ENCODE measurements at places on chromosomes 11 and 22.

DNA sequence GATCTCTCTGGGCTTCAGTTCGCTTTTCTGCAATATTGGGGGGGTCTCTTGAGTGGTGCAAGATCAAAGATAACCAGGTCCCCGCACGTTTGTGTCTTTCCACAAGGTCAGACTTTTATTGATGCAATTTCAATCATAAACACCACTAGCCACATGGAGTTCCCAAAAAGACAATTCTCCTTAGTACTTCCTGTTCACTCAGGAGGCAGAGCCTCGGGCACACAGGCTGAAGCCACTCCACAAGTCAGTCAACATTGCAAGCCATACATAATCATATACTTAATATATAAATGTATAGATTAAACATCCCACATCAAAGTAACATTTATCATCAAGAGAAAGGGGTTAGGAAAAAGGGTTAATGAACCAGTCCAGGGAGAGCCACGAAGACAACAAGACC, 12.0 kb downstream of the ST14 start:
- no peak for DNase-seq

DNA sequence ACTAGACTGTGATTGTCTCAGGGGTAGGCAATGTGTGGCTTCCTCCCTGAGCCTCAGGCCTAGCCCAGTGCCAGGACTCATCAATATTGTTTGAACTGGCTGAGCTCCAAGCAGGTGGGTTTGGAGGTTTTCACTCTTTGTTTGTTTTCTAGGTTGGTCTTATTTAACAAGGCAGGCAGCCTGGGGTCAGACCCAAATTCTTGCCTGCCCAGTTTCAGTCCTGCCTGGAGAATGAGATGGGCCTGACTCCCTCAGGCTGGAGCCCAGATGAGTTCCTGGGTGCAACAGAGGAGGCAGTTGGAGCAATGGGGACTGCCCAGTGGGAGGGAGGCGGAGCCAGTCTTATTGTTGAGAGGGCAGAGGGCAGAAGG, 28.3 kb upstream of the TP53I11 start:
- no peak for DNase-seq

- DNase-seq: no peak
Measured at GRCh38 chr11:2516276-2517015, 71.6 kb downstream of the KCNQ1 start.

GRCh38 chr22:20117633-20118299, 740 bp upstream of the TRMT2A start:
- DNase-seq: peak; percentile 55

- DNase-seq: no peak
Measured at GRCh38 chr11:124745270-124745834, 5.6 kb downstream of the NRGN start.

GRCh38 chr11:126630893-126631798, 275.7 kb downstream of the ST3GAL4 start:
- DNase-seq: no peak

DNA sequence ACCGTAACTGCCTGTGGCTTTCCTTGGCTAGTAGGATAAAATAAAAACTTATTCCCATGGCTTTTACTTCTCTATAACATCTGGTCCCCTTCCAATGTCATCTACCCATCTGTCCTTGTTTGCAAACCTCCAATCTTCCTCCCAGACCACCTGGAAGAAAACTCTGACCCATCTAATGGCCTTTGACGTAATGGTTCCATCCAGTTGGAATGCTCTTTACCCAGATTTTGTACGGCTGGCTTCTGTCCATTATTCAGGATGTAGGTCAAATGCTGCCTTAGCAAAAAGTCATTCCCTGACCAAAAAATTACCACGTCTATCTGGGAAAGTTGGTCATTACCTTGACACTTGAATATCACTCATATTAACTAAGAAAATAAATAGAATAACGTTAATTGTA, 577.9 kb upstream of the ANO5 start:
- no peak for DNase-seq

DNA sequence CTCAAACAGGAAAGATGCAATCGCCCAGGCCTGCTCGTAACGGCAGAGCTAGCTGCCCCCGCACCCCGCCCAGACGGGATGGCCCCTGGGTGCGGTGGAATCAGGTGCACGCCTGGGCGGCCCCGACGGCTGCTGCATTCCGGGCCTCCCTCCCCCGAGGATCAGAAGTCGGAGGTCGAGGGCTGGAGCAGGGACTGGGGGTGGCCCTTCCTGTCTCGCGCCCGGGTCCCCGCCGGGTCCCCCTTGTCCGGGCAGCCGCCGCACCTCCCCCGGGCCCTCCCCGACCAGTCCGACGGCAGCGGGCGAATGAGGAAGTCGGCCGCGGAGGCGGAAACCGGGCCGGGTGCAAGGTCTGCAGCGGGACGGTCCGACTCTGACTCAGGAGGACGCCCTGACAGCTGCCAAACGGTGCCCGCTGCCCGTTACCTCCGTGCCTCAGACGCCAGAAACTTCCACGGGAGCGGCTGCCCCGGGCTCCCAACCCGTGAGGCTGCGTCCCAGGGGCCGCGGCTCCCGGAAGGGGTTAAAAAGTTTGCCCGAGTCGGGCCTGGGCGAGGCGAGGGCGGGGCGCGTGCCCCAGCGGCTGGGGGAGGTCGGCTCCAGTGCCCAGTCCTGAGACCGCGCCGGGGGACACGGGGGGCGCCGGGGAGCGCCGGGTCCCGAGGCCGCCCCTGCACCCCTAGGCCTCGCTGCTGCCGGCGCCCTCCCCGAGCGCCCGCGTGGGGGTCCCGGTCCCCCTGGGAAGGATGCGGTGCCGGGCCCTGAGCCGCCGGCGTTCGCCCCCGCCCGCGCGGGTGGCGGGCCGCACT, 663 bp downstream of the MYH9 start:
- peak; percentile 77 for DNase-seq

DNA sequence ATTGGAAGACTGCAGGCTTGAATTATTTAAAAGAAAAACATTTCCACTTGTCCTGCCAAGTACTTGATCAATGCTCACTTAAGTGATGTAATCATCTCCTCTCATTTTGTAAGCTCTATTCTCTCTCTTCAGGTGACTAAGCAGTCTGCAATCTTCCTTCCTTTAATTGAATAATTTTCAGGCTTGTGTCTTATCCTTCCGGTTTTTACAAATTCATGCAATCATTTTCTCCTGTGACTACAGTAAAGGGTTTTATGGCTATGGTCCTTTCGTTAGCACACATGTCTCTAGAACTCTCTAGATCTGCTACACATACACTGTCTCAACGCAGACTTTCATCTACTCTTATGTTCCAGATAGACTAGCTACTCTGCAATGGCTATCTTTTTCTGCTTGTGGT, 12.6 kb upstream of the UPB1 start:
- peak; percentile 49 for DNase-seq

DNA sequence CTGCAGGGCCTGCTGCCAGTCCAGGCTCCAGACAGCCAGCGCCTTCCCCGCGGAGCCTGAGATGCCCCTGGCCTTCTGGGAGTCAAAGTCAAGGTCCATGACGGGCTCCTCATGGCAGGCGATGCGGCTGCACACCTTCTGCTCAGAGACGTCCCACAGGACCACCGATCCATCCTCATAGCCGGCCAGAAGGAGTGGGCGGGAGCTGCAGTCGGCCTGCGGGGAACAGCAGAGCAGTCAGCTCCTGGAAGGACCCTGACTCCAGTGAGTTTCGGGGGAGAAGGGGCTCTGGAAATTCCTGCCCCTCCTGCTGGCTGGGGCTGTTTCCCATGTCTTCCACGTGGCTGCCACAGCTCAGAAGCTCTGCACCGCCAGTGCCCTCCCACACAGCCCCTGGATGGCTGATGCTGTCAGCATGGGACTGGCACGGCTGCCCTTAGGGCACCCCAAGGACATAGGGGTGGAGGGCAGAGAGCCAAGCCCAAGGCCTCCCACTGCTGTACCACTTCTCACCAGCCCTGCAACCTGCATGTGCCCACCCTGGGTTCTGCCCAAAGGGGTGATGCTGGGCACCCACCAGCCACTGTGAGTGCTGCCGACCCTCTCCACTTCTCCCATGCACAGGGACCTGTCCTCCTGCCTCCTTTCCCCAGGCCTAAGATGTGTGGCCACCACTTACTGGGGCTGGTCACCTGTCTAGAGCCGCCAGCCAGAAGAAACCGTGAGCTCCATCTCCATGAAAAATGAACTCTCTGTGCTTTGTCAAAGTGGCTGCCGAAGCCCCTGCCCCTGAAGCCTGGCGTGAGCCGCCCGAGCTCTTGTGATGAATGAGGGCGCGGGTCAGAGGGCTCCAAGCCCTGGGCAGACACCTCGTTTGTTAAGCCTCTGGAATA, 41.7 kb downstream of the TBX1 start:
- no peak for DNase-seq

DNA sequence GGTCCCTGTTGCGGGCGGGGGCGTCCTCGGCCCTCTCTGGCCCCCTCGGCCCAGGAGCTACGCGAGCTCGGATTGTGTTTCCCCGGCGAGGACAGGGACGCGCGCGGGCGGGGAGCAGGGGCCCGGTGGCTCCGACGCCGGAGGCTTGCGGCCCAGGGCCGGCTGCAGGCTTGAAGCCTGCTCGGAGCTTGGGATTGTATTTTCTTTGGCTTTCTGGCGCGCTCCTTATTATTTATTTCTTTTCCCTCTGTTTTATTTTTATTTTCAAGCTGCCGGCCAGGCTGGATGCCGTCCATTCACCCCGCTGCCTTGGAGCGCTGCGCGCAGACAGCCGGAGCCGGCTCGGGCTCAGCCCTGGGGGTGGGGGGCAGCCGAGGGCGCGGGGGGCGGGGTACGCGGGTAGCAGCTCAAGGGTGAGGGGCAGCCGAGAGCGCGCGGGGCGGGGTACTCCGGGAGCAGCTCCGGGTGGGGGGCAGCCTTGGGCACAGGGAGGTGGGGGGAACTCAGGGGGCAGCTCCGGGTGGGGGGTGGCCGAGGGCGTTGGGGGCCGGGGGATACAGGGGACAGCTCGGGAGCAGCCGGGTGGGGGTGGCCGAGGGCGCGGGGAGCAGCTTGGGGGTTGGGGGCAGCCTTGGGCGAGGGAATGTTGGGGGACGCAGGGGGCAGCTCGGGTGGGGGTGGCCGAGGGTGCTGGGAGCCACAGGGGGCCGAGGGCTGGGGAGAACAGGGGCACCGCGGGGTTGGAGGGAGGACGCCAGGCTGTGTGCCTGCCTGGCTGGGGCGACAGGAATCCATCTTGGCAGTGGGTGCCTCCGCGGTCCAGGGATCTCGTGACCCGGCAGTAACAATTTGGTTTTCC, 42.7 kb downstream of the KCNJ1 start:
- no peak for DNase-seq

GRCh38 chr11:75369560-75370255, 18.2 kb upstream of the ARRB1 start:
- DNase-seq: peak; percentile 59

DNA sequence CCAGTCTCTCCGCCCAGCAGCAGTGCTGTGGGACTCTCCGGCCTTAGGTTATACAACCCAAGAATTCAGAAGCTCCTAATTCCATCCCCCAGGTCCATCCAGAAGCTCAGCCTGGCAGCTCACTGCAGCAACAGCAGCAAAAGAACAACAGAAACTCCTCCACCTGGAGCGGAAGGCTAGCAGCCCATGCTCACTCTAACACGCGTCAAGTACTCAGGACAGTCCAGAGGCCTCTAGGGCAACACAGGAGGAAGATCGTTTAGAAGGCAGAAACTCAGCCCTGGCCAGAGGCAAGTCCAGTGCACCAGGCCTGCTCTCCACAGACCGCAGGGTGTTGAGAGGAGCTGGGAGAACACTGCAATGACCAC, 17.1 kb downstream of the PLA2G6 start:
- no peak for DNase-seq

GRCh38 chr11:27625347-27625912, 74.8 kb downstream of the BDNF start:
- no peak for DNase-seq

GRCh38 chr11:2377511-2378443, 667 bp downstream of the CD81 start:
- peak; percentile 63 for DNase-seq

Measured in hematopoietic multipotent progenitor cell treated with erythropoietin and hydrocortisone succinate and interleukin-3 and kit ligand, for 6 days (in vitro differentiated cells).